ENCODE measurements at places on chromosomes 3 and 15.

DNA sequence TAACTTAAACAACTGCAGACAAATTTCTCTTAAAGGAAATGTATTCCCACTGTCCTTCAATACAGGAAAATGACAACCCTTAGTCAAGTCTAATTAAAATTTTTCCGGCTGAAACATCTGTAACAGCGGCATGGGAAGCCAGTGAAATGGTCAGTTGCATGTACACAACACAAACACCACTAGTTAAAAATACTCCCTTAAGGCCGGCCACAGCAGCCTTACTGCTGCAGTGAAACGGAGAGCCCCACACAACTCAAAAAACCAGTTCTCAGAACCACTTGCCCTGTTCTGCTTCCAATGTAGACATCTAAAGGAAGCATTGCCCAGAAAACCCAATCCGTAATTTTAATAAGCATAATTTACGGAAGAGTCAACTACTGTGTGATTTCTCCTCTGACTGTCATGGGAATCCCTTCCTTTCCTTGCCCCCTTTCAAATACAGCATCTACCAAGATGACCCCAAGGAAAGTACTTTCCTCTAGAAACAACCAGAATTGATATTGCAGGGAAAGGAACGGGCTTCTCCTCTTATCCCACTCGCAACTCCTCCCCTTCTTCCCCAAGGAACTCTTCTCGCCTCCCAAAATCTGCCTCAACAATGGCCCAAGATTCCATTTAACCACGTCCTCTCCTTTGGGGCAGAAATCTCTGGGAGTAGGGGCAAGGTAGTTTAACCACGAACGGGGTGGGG lies 1.6 kb downstream of the FBN1 start:
- DNase-seq, result no peak

GRCh38 chr3:182122779-182123178 lies 411.1 kb downstream of the SOX2 start:
- no peak for DNase-seq

DNA sequence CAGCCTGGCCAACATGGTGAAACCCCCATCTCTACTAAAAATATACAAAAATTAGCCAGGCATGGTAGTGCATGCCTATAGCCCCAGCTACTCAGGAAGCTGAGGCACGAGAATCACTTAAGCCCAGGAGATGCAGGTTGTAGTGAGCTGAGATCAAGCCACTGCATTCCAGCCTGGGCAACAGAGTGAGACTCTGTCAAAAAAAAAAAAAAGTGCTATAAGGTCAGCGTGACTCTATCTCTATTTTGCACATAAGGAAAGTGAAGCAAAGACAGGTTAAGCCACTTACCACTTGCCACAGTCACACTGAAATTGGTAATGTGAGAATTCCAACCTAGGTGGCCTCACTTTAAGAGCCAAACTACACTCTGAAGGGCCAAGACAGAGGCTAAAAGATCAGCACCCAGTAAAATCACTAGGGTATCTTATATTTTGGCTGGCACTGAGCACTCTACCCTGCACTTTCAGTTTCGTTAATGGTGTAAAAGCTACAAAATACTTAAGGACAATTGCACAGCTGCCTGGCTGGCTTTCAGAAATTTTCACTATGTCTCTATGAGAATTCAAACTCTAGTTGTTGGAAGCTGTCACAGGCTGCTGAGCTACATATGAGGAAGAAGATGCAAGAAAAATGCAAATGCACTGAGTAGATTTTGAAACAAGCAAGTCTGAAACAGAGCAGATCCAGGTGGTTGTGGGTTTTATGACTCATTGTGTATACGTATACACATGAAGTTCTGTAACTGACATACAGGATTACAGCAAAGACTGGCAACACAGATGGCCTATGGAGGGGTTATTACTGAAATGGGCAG lies 32.7 kb downstream of the TRANK1 start:
- DNase-seq, result peak; percentile 94

GRCh38 chr3:140007911-140008869 lies 73.2 kb downstream of the CLSTN2 start:
- no peak for DNase-seq

DNA sequence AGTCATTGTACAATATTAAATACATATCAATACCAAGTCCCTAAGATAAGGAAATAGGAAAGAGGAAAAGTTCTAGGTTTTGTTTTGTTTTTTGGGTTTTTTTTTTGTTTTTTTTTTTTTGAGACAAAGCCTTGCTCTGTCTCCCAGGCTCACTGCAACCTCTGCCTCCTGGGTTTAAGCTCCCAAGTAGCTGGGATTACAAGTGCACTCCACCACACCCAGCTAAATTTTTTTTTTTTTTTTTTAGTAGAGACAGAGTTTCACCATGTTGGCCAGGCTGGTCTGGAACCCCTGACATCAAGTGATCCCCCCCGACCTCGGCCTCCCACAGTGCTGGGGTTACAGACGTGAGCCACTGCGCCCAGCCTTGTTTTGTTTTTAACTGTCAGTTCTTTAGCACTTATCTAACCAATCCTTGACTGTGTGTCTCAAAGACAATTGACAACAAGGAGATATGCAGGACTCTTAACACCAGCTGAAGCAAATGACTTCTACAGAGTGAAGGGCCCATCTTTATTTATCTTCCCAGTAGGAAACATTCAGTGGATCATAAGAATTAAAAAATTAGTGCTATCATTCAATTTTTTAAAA lies 100.0 kb upstream of the RAP2B start:
- DNase-seq, result no peak

DNA sequence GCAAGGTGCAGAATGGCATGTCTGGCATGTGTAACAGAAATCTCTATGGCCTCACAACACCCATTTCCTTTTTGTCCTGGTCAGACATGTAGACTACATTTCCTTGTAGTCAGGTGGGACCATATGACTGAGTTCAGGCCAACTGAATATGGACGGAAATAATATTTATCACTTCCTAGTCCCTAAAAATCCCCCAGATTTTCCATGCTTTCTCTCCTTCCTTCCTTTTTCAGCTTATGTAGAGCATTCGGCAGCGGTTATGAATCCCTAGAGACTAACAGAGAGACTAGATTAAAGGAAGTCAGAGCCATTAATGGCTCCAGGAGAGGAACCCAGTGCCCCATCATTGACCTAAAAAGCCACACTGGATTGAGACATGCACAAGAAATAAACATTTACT lies 35.8 kb downstream of the SLC9A9 start:
- DNase-seq, result no peak

DNA sequence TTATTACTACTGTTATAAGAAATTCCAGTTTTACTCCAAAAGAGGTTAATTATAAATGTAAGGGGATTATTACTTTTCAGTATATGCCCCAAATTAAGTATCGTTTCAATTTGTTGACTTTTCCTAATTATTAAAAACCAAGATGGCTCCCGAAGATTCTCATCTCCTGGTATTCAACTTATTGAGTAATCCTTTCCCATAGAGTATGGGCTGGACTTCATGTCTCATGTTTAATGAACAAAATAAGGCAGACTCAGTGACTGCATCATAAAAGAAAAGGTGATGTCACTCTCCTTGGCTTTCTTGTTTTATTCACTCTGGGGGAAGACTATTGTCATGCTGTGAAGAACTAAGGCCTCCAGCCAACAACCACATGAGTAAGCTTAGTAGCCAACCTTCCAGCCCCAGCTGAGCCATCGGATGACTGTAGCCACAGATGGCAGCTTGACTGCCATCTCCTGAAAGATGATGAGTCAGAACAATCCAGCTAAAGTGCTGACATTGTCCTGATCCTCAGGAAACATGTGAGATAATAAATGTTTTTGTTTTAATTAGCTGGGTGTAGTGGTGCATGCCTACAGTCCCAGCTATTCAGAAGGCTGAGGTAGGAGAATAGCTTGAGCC lies 17.3 kb downstream of the IGF2BP2 start:
- no peak for DNase-seq

Measured in AML-193 (cell line).